ENCODE measurements at places on chromosomes 16 and 17. TPM values are rescaled to one million over a fixed set of nuclear protein-coding genes. Genes with fewer than 3 reads are reported as not detected.

GRCh38 chr17:35021520-35022380, 41.4 kb downstream of the LIG3 start:
- no peak for DNase-seq

GRCh38 chr16:73237601-73238000, 189.7 kb upstream of the ZFHX3 start:
- no peak for DNase-seq

- DNase-seq, result no peak
Measured at GRCh38 chr16:64700628-64701027, 421.2 kb downstream of the CDH11 start.

GRCh38 chr17:35605678-35606077, 18.6 kb downstream of the AP2B1 start:
- no peak for DNase-seq

Gene NPIPA2
- total RNA-seq, result 0.28 TPM

Gene ABCA6
- total RNA-seq, result 39.6 TPM

Gene OTOA
- total RNA-seq, result not detected
